CD4-positive, alpha-beta memory T cell (primary cell): ENCODE measurements at places on chromosomes 16 and 17.

DNA sequence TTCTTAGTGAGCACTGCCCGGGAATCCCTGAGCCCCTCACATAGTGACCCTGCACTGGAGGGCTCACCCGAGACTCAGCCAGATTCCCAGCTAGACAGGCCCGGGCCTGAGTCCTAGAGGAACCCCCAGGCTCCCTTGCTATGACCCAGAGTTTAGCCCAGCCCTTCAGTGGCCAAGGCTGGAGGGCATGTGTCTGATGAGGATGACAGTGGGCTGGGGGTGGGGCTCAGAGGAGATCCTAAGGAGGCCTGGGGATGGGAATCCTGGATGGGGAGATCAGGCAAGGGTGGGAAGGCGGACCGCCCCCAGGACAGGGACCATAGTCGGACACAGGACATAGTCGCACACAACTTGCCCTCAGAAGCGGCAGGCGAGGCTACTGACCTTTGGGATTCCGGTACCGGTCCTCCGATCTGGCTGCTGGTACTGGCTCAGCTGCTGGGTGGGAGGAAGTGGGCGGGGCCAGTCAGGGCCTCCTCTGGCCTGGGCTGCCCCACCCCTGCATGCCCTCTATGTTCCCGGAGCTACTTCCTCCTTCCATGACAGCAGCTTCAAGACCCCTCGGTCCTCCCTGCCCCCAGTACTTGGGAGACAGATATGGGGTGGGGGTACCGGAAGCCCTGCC, 1.1 kb downstream of the CD79B start:
- H3K4me1 ChIP-seq, result peaks cover 25% of the 10 kb centered on the region
- no peaks in the 10 kb centered on the region for H3K27me3 ChIP-seq
- peaks cover 20% of the 10 kb centered on the region for H3K36me3 ChIP-seq
- peak; percentile 55 for DNase-seq

DNA sequence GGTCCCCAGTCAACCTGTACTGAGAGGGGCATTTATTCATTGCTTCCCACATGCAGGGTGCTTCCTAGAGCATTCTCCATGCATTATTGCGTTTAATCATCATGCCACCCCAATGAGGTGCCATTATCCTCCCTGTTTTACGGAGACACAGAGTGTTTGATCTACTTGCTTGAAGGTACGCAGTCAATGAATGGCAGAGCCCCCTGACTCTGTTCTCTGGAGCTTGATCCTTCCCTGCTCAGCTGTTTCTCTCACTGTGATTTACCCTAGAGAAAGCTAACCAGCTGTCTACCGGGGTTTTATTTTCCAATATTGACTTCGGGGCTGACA, 117.2 kb downstream of the PRKCB start:
- DNase-seq, result no peak
- H3K27ac ChIP-seq, result no peak overlapping the region
- H3K4me3 ChIP-seq, result no peak overlapping the region
- peaks cover 91% of the 10 kb centered on the region for H3K4me1 ChIP-seq
- H3K36me3 ChIP-seq, result no peaks in the 10 kb centered on the region
- H3K27me3 ChIP-seq, result no peaks in the 10 kb centered on the region

GRCh38 chr17:61565213-61565612, 25.8 kb downstream of the NACA2 start:
- H3K27ac ChIP-seq, result no peak overlapping the region
- no peaks in the 10 kb centered on the region for H3K36me3 ChIP-seq
- DNase-seq, result no peak
- no peaks in the 10 kb centered on the region for H3K4me1 ChIP-seq
- H3K27me3 ChIP-seq, result peaks cover 4% of the 10 kb centered on the region

DNA sequence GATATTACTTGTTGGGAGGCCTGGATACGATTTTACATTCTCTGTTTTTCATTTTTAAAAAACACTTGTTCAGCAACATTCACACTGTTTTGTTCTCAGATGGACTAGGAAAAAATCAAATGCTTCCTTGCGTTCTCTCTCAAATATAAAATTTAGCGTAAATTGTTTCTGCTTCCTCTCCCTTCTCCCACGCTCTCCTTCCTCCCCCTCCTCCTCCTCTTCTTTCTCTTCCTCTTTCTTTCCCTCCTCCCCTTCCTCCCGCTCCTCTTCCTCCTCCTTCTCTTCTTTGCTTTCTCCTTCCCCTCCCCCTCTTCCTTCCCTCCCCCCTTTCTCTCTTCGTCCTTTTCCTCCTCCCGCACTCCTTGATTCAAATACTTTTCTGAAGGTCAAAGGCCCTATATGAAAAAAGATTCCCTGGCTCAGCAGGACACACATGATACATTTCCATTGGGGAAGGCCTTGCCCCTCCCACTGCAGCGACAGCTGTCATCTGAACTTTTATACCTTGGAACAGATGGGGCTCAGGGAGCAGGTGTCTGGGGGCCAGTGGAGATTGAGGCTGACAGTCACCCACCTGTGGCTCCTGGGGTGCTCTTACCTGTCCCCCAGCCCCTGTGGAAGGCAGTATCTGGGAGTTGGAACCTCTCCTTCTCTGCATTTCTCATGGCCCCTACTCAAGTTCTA, 99.4 kb upstream of the SDK2 start:
- H3K27ac ChIP-seq, result no peak overlapping the region
- DNase-seq, result no peak
- no peaks in the 10 kb centered on the region for H3K27me3 ChIP-seq
- H3K4me1 ChIP-seq, result peaks cover 4% of the 10 kb centered on the region

- H3K36me3 ChIP-seq, result no peaks in the 10 kb centered on the region
- no peak overlapping the region for H3K27ac ChIP-seq
- H3K4me3 ChIP-seq, result no peak overlapping the region
- no peak for DNase-seq
Measured at GRCh38 chr17:48727415-48728175, 955 bp downstream of the HOXB13 start.

GRCh38 chr17:11853321-11854151, 143.7 kb downstream of the ZNF18 start:
- no peak overlapping the region for H3K27ac ChIP-seq
- no peaks in the 10 kb centered on the region for H3K27me3 ChIP-seq
- H3K4me1 ChIP-seq, result no peaks in the 10 kb centered on the region
- DNase-seq, result no peak
- H3K36me3 ChIP-seq, result no peaks in the 10 kb centered on the region
- H3K4me3 ChIP-seq, result no peak overlapping the region

DNA sequence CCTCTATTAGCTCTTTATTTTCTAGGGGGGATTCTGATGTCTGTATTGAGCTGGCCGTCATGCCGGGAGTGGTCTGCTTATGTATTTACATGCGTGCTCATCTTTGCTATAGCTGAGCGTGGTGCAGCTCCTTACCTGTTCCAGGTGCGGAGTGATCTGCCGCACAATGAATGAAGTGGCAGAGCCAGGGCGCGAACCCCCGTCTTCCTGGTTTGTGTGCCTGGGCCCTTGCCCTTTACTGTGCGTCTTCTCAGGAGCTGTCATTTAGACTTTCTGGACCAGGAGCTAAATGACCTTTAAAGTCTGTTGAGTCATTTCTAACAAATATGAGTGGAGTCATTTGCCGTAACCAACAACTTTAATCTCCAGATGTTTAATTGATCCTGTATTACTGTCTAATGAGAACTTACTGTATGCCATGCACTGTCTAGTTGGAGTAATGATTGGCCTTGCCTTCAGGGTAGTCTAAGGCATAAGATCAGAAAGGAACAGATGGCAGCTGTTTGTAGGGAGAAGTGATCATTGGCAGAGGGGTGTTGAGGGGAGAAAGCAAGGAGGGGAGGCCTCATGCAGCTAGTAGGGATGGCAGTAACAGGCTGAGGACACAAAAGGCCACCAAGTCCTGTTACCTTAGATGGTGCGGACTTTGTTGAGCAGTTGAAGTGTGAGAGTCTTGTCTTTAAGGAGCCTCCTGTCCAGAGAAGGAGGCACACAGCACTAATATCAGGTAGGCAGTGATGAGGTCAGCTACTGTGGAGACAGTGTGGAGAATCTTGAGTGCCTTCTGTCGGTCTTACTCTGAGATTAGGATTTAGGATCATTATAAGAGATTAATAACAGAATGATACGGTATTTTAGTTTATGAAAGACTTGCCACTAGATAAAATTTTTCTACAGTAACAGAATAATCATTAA, 53.9 kb downstream of the USP10 start:
- no peak overlapping the region for H3K4me3 ChIP-seq
- no peak for DNase-seq
- no peak overlapping the region for H3K27ac ChIP-seq
- no peaks in the 10 kb centered on the region for H3K27me3 ChIP-seq
- H3K36me3 ChIP-seq, result no peaks in the 10 kb centered on the region
- H3K4me1 ChIP-seq, result peaks cover 76% of the 10 kb centered on the region

- no peak overlapping the region for H3K27ac ChIP-seq
- no peak overlapping the region for H3K4me3 ChIP-seq
- peaks cover 70% of the 10 kb centered on the region for H3K27me3 ChIP-seq
- DNase-seq, result peak; percentile 48
- peaks cover 28% of the 10 kb centered on the region for H3K4me1 ChIP-seq
Measured at GRCh38 chr17:48625495-48626244, 488 bp downstream of the HOXB9 start.

GRCh38 chr16:17327664-17328335, 143.0 kb downstream of the XYLT1 start:
- H3K4me1 ChIP-seq, result no peaks in the 10 kb centered on the region
- H3K27ac ChIP-seq, result no peak overlapping the region
- H3K36me3 ChIP-seq, result no peaks in the 10 kb centered on the region
- no peak for DNase-seq

- peak overlapping the region; percentile 14 for H3K27ac ChIP-seq
- H3K36me3 ChIP-seq, result peaks cover 30% of the 10 kb centered on the region
- H3K27me3 ChIP-seq, result no peaks in the 10 kb centered on the region
- DNase-seq, result no peak
- H3K4me3 ChIP-seq, result no peak overlapping the region
Measured at GRCh38 chr17:42133461-42134041, 10.9 kb downstream of the HSPB9 start.

DNA sequence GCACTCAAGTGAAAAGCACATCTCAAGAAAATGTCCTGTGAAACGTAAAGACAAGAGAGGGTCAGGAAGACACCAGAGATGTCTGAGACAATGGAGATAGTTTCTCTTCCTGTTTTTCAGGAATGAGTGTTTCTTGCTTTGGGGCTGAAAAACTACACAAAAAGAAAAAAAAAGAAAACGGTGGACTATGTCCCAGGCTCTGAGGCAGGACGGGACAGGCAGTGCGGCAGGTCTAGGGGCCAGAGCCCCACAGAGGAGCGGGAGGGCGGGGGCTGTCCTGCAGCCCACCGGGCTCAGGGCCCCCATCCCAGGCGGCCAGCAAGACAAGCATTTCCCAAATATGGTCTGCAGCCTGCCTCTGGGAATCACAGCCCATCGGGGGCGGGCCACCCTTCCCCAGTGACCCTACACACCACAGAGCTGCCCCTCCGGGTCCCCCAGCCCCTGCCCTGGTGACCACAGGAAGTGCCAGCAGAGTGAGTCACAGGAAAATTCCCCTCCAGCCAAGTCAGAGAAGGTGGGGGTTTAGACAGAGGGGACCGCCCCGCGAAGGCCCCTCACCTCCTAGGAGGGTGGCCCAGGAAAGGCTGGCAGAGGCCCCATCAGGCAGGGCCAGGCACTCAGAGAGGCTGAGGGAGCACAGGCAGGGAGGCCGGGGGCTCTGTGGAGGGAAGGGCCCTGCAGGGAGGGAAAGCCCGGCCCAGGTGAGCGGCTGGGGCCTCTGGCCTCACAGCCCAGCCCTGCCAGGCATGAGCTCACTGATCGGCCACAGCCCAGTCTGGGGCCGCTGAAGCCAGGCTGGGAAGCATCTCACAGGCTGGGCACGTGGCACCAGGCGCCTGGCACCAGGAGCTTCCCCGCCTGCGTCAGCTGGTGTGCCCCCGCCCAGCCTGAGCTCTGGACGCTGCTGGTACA, 6.3 kb downstream of the BCAR1 start:
- no peak overlapping the region for H3K4me3 ChIP-seq
- peaks cover 6% of the 10 kb centered on the region for H3K27me3 ChIP-seq
- no peak for DNase-seq
- H3K27ac ChIP-seq, result no peak overlapping the region
- no peaks in the 10 kb centered on the region for H3K36me3 ChIP-seq

DNA sequence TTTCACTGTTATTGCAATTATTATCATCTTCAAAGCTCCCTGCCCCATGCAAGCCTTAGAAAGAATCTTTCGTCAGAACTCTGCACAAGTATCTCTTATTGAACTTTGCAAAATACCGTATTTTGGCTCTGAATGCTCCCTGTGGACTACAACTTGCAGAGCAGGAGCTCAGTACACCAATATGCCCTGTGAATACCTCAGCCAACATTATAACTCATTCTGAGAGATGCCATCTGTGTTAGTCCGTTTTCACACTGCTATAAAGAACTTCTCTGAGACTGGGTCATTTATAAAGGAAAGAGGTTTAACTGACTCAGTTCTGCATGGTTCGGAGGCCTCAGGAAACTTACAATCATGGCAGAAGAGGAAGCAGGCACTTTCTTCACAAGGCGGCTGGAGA, 87.2 kb upstream of the XYLT1 start:
- no peak for DNase-seq
- H3K4me3 ChIP-seq, result no peak overlapping the region
- no peaks in the 10 kb centered on the region for H3K36me3 ChIP-seq
- no peak overlapping the region for H3K27ac ChIP-seq

- H3K36me3 ChIP-seq, result peaks cover 17% of the 10 kb centered on the region
- no peaks in the 10 kb centered on the region for H3K27me3 ChIP-seq
- no peak for DNase-seq
- peaks cover 4% of the 10 kb centered on the region for H3K4me1 ChIP-seq
- no peak overlapping the region for H3K27ac ChIP-seq
Measured at GRCh38 chr16:23432176-23433128, 20.5 kb downstream of the COG7 start.

DNA sequence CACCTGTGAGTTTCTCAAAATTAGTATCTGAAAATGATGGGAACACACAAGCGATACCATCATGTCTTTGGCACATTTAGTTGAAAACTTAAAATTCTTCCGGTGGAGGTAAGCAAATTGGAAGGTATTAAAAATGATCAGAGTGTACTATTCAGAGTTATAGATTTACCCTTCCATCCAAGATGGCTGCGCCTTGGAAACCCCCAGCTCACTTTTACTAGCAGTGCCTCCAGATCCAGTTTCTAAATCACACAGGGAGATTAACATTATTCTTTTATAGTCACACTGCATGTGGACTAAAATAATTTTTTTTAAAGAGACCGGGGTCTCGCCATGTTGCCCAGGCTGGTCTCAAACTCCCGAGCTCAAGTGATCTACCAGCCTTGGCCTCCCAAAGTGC, 15.0 kb downstream of the PITPNC1 start:
- H3K27ac ChIP-seq, result peak overlapping the region; percentile 32
- no peaks in the 10 kb centered on the region for H3K36me3 ChIP-seq
- peaks cover 65% of the 10 kb centered on the region for H3K4me1 ChIP-seq
- no peak for DNase-seq
- no peak overlapping the region for H3K4me3 ChIP-seq
- no peaks in the 10 kb centered on the region for H3K27me3 ChIP-seq

GRCh38 chr17:76024353-76024752, 2.8 kb downstream of the EVPL start:
- H3K27me3 ChIP-seq, result no peaks in the 10 kb centered on the region
- no peak for DNase-seq
- no peaks in the 10 kb centered on the region for H3K36me3 ChIP-seq
- peaks cover 3% of the 10 kb centered on the region for H3K4me1 ChIP-seq
- H3K4me3 ChIP-seq, result no peak overlapping the region

GRCh38 chr17:62998166-62998565, 32.1 kb downstream of the TANC2 start:
- no peak for DNase-seq
- no peaks in the 10 kb centered on the region for H3K36me3 ChIP-seq
- H3K27ac ChIP-seq, result no peak overlapping the region
- no peaks in the 10 kb centered on the region for H3K4me1 ChIP-seq
- H3K4me3 ChIP-seq, result no peak overlapping the region

- H3K4me1 ChIP-seq, result no peaks in the 10 kb centered on the region
- no peak overlapping the region for H3K27ac ChIP-seq
- H3K36me3 ChIP-seq, result no peaks in the 10 kb centered on the region
- H3K27me3 ChIP-seq, result no peaks in the 10 kb centered on the region
- no peak overlapping the region for H3K4me3 ChIP-seq
Measured at GRCh38 chr17:59812139-59812538, 80.6 kb downstream of the TUBD1 start.

GRCh38 chr16:88960516-88960915, 16.5 kb downstream of the CBFA2T3 start:
- H3K27me3 ChIP-seq, result no peaks in the 10 kb centered on the region
- no peak overlapping the region for H3K4me3 ChIP-seq
- no peak overlapping the region for H3K27ac ChIP-seq
